ENCODE measurements at places on chromosomes 1 and 21.

- H3K27ac ChIP-seq = no peak overlapping the region
- H3K4me3 ChIP-seq = no peak overlapping the region
- H3K4me1 ChIP-seq = peaks cover 13% of the 10 kb centered on the region
- no peaks in the 10 kb centered on the region for H3K27me3 ChIP-seq
Measured at GRCh38 chr21:39186676-39187075, 3.4 kb upstream of the PSMG1 start.

- no peak within 1 kb of the TSS for H3K27ac ChIP-seq
- H3K27me3 ChIP-seq = no peaks in the 10 kb centered on the region
- peaks cover 10% of the 10 kb centered on the region for H3K4me1 ChIP-seq
Measured at GRCh38 chr21:45074048-45074817, at the start of gene ADARB1. ADARB1 (plus strand) TSS chr21:45074580; CDS start chr21:45171657, 97,077 bp downstream.

GRCh38 chr1:206495493-206496046 is 11.8 kb upstream of the RASSF5 start:
- no peak overlapping the region for H3K27ac ChIP-seq
- no peaks in the 10 kb centered on the region for H3K27me3 ChIP-seq
- peaks cover 4% of the 10 kb centered on the region for H3K4me1 ChIP-seq
- H3K36me3 ChIP-seq = peaks cover 69% of the 10 kb centered on the region
- no peak for DNase-seq

DNA sequence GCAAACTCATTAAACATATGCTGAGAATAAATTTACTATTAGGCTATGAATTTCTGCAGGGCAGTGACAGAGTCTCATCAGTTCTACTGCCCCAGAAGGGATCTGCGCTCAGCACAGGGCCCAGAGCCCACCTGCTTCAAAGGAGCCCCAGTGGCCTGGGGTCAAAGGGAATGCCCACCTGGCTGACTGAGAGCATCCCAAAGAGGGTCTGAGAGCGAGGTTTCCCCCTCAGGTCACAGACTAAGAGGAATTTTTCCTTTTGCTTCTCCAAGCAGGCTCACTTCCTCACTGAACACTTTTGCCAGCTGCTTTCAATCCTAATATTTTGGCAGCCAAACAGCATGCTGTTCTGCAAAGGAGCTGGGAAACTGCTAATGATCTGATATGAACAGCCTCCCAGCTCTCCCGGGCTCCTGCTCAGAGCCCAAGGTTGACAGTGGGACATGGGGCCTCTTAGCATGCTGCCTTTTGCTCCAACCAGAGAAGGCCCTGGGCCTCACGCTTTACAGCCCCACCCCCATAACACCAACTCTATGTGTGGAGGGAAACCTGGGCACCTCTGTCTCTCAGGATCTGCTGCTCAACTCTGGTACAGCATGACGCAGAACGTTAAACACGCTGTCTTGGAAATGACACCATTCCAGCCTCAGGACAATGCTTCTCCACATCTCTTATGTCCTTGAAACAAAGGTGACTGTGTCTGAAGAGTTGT is 70.7 kb upstream of the SYT6 start:
- H3K36me3 ChIP-seq = no peaks in the 10 kb centered on the region
- H3K27ac ChIP-seq = no peak overlapping the region
- no peaks in the 10 kb centered on the region for H3K27me3 ChIP-seq
- H3K4me1 ChIP-seq = no peaks in the 10 kb centered on the region

DNA sequence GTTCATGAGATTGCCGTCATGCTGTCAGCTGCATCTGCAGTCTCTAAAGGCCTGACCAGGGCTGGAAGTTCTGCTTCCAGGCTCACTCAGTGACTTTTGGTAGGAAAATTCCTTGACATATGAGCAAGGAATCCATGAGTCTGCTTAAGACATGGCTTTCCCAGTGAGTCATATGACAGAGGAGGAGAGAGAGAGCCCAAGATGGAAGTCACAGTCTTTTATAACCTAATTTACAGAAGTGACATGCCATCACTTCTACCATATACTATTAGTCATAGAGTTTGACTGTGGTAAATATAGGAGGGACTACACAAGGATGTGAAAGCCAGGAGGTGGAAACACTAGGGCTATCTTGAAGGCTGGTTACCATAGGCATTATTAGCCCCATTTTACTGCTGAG is 115.2 kb downstream of the ROR1 start:
- no peaks in the 10 kb centered on the region for H3K4me1 ChIP-seq

Data from common myeloid progenitor, CD34-positive (primary cell).